ENCODE measurements at places on chromosomes 6 and 20.

DNA sequence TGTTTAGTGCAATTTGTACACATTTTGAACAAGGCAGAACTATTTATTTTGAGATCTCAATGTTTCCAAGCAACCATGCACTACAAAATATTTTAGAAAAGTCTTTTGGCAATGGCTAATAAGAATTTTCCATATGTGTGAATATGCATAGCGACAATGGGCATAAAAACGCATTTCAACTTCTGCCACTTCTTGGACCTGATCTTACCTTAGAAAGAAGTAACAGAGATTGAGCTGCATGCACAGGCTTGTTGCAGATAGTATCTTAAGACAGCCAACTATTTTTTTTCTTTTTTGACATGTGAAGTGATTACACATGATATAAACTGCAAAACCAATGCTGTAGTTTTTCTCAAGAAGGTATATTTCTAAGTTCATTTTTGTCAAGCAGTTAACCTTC lies 210.4 kb upstream of the PHACTR1 start:
- no peak for DNase-seq

GRCh38 chr6:151773382-151773781 lies 34.1 kb upstream of the ESR1 start:
- no peak for DNase-seq

- DNase-seq, result no peak
Measured at GRCh38 chr6:105898286-105898685, 187.8 kb upstream of the PRDM1 start.

DNA sequence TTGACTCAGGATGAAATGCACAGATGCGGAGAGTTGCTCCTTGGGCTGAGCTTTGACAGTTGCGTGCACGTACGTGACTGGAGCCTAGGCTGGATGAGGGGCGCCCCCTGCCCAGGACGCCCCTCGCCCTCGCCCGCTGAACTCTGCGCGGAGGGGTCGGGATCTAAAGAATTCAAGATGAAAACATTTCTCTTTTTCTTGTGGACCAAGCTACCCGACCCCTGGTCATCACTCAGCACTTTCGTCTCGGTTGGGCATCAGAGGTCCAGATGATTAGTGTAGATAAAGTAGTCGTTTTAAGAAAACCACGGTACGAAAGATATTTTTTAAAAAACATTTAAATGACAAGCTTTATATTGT lies 700 bp downstream of the DTD1 start:
- DNase-seq, result no peak

DNA sequence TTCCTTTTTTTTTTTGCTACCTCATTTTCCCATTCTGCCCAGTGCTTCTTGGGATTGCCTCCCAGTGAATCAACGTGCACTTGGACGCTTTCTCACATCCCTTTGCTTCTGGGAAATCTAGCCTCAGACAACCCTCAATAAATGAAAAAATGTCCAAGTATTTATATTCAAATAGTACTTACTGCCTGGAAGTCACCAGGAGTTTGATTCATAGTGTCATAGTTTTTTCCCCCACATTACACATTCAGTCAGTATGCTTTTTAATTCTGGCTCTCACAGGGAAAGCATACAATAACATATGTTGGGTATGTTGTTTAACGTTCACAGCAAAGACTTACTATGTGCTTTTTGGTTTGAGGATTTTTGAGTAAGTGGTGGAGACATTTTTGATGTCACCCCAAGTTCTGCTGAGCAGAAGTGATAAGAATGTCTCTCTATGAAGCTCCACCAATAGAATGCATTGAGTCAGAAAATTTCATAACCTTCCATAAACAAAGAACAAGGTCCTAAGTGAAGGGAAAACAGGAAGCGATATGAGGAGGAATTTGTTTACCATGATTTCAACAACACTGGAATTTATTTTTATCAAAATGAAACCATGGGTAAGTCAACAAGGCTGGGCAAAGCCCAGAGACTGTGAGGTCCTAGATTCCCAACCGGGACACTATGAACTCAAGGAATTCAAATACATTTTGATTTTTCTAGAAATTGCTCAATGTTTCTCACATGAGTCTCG lies 301.2 kb upstream of the BMP2 start:
- DNase-seq, result no peak

Measured in bone marrow (tissue), 2 donors.